ENCODE measurements at places on chromosomes 3 and 15.

DNA sequence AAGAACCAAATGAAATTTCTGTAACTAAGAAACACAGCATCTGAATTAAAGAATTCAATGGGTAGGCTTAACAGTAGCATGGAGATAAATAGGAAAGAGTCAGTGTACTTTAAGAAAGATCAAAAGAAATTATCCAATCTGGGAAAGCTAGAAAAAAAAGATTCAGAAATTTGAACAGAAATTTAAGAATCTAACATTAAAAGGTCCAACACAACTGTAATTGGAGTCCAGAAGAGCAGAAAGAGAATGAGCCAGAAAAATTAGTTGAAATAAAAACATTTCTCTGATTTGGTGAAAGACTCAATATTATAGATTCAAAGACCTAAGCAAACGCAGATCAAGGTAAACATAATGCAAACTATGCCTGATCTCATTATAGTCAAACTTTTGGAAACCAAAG lies 187.1 kb downstream of the C3orf38 start:
- DNase-seq, result no peak

DNA sequence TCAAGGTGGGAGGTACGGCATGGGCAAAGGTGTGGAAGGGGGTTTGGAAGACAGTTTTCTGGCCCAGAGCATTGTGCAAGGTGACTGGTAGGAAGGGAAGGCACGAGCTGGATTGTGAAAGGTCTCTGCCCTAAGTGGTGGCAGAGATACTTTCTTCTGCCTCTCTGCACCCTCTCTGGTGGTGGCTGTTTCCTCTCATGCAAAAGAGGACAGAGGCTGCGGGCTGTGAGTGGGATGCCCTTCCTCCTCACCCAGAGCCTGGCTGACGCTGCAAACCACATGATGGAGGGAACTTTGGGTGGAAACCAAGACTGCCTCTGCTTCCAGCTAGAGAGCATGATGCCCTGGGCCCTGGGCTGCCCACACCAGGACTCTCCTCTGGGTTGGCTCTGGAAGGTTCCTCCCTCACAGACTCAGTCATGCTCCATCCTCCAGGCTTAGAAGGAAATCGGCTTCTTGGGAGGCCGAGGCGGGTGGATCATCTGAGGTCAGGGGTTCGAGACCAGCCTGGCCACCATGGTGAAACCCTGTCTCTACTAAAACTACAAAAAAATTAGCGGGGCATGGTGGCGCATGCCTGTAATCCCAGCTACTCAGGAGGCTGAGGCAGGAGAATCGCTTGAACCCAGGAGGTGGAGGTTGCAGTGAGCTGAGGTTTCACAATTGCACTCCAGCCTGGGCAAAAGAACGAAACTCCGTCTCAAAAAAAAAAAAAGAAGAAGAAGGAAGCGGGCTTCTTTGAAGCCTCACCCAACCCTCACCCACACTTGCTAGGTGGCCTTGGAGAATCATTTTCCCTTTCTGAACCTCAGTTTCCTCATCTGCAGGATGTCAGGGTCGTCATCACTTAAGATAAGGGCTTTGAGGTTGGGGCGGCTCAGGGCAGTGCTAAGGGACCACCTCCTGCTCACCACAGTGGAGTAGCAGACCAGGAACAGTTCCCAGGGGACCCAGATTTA lies 8.3 kb downstream of the PSTPIP1 start:
- DNase-seq, result peak; percentile 64

DNA sequence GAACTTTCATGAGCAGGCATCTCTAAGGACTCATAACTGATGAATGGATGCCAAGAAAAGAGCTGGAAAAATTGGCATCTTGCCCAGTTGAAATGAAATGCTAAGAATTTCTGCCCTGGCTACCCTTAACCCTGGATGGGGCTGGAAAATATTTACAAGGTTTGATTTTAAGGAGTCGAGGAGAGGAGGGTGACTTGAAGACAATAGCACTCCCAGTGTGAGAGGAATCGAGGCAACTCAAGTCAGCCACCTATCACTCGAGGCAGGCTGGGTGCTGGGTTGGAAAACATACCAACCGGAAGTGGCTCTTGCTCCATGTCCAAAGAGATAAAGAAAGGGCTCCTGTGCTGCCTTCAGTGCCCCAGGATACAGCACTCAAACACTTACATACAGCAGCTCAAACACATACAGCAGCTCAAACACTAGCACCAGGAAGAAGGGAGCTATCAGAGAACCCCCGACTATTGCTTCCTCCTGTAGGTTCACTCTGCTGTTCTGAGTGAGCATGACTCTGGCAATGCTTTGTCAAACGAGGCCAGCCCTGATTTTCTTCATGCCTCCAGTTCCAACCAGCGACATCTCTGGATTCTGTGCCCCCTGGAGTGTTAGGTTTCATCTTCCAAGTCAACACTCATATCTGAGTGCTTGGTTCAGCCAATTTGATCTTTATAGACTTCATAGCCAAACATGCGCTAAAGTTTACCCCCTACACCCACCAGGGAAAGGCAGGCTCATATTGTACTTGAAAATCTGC lies 4.9 kb downstream of the PRICKLE2 start:
- DNase-seq, result no peak

GRCh38 chr15:88637841-88638625 lies 783 bp upstream of the ISG20 start:
- no peak for DNase-seq

GRCh38 chr15:42490291-42490670 lies 660 bp downstream of the ZNF106 start:
- DNase-seq, result no peak

- no peak for DNase-seq
These were observed 72.7 kb upstream of the ABI3BP start for GRCh38 chr3:101065962-101066361.

- no peak for DNase-seq
These were observed 178.5 kb downstream of the NR1D2 start for GRCh38 chr3:24123596-24123995.

- DNase-seq, result no peak
These were observed 8.0 kb upstream of the CTXND1 start for GRCh38 chr15:80259942-80260510.

DNA sequence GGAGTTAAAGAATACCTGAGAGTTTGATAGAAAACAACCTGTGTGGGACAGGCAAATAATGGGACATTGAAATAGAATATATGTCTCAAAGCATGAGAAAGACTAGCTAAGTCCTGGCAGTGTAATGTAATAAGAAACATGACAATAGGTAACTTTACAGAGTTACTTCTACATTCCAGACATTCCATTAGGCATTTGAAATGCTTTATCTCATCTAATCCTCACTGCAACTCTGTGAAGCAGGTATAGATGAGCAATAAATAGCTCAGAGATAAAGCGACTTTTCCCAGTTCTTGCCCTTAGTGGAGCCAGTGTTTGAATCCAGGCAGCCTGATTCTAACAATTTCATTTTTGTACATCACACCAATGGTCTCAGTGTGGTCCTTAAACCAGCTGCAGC lies 76.8 kb downstream of the CPNE4 start:
- no peak for DNase-seq

DNA sequence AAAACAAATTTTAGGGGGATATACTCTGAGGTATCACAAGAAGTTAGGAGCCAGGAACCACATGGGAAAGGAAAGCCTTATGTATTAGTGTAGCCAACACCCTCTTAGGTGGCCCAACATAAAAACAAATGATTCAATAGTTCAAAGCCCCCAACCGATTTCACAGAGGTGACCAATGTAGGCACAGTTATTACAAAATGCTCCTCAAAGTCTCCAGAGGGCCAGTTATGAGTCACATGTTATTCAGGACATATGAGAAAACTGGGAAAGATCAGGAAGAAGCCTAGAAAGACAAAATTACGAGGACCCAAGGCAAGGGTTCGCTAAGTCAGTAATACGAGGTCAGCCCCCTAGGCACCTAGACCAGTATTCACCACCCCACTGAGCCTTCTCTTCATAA lies 29.9 kb upstream of the FBN1 start:
- DNase-seq, result no peak

GRCh38 chr3:69914395-69914794 lies 85.1 kb upstream of the SAMMSON start:
- no peak for DNase-seq

Data from activated CD4-positive, alpha-beta T cell treated with anti-CD3 and anti-CD28 coated beads, Interleukin-2, amount 50 U/mL, for 4 hours (primary cell).